ENCODE measurements at places on chromosomes 2 and 18. TPM values are rescaled to one million over a fixed set of nuclear protein-coding genes. Genes with fewer than 3 reads are reported as not detected.

The POTEI gene
- total RNA-seq: 0.14 TPM

The SCN9A gene
- 23.3 TPM for total RNA-seq

DNA sequence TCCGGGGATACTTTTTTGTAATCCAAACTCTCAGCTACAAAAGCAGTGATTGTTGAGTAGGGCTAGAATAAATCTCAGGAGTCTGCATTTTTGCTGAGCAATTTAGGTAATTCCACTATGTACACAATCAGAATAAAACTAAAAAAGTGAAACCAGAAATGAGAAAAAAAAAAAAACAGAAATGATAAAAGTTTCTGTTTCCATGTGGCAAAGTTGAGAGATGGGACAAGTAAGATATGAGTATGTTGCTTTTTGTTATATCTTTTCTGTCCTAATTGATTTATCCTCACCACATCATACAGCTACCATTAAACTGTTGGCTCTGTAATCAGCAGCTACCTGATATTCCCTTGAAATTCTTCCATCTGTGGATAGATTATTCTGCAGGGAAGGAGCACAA, 92.7 kb downstream of the VWC2L start:
- DNase-seq: no peak

DNA sequence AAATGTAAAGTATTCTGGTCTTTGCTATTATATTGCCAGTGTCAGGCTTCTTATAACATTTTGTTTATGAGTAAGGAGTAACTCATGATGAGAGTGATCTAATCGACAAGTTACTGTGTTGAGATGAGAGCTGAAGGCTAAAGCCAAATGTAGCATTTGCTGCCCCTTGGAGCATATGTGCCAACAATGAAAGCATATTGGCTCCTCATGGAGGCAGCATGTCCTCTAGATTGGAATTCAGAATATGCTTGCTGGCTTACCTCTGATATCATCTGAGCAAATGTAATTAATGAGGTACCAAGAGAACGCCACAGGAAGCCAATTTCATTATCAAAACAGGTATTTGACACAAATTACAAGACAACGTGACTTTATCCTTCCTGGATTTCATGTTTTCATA, 781.1 kb upstream of the FSHR start:
- no peak for DNase-seq

- DNase-seq: no peak
Measured at GRCh38 chr2:50431958-50432650, 599.8 kb downstream of the NRXN1 start.

- DNase-seq: no peak
Measured at GRCh38 chr2:74474899-74475298, 2.4 kb upstream of the MRPL53 start.

DNA sequence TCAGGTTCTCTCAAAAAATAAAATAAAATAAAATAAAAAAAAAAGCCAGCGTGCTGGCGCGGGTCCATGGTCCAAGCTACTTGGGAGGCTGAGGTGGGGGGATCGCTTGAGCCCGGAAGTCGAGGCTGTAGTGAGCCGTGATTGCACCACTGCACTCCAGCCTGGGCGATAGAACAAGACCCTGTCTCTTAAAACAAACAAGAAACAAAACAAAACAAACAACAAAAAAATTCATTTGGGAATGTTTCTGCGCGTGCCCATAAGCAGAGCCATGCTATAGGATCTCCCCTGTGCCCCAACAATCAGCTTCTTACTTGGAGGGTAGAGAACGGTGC, 16.4 kb upstream of the CD8A start:
- no peak for DNase-seq

DNA sequence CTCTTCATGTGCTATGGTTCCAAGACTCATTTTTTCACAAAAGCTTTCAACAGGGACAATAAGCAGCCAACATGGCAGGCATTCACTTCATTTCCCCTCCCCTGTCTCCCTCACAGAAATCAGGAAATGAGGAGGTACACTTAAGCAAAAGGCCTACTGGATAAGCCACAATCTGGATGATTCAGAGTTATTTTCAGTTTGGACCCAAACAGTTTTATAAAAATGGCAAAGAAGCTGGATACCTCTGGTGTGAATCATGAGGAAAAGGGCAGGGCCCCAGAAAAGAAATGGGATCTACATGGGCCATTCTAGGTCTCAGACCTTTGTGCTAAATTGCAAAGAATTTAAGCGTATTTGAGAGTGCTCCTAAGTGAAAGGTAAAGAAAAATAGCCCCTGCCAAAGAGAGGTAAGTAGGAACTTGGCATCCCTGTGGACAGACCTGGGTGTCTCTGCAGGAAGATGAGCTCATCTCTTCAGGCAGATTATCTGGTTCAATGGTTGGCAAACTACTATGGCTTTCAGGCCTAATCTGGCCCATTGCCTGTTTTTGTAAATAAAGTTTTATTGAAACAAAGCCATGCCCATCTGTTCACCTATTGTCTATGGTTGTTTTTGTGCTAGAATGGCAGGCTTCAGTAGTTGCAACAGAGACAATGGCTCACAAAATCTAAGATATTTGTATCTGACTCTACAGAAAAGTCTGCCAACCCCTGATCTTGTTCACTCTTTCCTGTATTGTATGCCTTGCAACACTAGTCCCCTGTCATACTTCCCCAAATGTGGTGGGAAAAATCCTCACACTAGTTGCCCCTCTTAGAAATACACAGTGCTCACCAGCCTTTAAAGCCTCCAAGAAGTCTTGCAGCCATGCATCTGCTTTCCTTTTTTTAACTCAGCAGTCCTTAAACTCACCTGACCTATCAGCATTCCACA, 315.0 kb downstream of the ALK start:
- no peak for DNase-seq

GRCh38 chr2:189231719-189232323, 52.3 kb upstream of the COL5A2 start:
- no peak for DNase-seq

DNA sequence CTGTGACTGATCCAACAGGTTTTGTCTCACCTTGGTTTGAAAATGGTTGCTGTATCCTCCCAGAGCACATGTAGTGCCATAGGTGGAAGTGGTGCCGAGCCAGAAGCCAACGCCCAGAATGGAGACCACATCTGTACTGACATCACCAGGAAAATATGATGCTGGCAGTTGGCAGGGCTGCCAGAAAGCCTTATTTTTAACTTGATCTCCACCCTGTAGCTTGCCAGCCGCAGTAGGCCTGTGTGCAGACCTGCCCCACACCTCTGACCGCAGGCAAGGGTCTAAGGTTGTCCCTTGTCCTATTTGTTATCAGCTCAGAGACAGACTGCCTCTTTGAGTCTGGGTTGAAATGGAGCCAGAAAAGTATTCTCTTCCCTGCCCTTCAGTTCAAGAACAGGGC, 123.5 kb upstream of the EML6 start:
- peak; percentile 56 for DNase-seq

The PLA2R1 gene
- total RNA-seq: 8.0 TPM

The RBM43 gene
- 4.1 TPM for total RNA-seq
